ENCODE measurements at places on chromosomes 7 and 10.

DNA sequence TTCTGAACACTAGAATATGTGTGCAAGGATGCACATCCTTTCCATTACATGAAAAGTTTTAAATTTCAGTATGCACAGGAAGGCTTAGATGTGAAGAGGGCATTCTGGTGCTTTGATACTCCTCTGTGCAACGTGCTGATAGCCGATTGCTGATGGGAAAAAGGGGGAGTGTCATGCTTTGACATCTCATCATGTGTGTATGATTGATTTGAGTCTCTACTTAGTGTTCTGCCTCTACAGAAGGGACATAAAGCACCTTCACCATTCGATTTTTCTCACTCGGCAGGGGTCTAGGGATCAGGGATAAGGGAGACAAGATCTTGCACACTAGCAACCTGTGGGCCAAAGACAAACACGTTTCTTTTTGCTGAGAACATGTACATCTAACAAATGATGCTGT is 114.7 kb upstream of the RSU1 start:
- no peak for DNase-seq

GRCh38 chr7:157224627-157225026 is 85.9 kb downstream of the UBE3C start:
- DNase-seq: peak; percentile 11

DNA sequence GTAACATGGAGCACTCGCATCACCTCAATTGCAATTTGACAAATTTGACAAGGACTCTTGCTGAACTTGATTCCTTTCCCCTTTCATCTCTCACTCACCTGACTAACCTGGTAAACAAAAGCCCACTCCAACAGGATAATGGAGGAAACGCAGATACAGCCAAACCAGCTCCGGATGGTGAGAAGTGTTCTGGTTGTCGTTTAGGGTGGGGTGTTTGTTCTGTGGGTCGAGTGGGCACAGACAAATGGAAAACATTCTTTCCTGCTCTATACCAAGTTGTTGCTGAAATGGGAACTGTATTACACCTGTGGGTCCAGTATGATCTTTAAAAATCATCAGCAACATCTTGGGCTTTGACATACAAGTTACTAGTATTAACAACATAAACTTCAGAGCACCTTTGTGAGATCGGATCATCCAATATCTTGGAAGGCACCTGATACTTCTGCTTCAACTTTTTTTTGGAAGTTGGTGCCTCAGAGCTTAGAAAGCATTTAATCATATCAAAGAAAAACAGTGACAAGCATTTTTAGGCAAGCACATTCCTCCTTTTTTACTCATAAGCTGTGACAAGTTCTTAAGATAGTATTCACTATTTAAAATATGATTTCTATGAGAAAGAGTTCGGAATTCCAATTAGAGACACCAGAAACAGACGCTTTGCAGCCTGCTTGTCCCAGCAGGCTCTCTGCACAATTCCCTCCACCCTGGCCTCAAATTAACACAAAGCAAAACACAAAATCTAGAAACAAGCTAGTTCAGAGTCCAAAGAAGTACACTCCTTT is 58.1 kb downstream of the CCDC186 start:
- no peak for DNase-seq

- no peak for DNase-seq
These were observed 672 bp downstream of the GTPBP4 start for GRCh38 chr10:988667-989545.

DNA sequence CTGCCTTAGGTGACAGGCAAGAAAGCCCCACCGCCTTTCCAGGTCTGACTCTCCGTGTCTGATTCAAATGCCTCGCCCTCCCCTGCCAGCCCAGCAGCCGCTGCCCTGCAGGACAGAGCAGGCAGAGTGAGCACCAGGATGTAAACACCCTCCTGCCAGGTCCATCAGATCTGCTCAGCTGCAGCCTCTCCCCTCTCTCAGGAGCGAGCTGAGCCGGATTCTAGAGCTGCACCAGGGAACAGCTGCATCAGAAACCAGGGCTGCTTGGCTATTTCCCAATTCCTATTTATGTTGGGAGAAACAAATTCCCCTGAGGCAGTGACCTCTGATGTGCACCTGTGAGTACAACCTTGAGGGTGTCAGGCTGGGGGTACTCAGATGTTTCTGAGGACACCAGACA is 121.5 kb upstream of the ZMIZ1 start:
- no peak for DNase-seq

GRCh38 chr10:70319824-70320223 is 36.0 kb upstream of the NPFFR1 start:
- no peak for DNase-seq

DNA sequence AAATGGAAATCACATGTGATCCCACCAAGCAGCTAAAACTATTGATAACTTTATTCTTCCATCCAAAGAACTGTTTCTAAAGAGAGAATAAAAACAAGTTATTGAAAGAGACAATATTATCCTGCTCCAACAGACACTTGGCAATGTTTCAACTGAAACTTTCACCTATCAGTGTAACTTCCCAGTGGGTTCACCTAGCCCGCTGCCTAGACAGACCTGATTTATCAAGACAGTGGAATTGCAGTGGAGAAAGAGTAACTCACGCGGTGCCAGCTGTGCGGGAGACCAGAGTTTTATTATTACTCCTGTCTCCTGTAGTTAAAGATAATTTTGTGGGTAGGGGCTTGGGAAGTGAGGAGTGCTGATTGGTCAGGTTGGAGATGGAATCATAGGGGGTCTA is 199.8 kb downstream of the AHR start:
- no peak for DNase-seq

- DNase-seq: no peak
These were observed 161.9 kb downstream of the BMPER start for GRCh38 chr7:34067005-34067778.

DNA sequence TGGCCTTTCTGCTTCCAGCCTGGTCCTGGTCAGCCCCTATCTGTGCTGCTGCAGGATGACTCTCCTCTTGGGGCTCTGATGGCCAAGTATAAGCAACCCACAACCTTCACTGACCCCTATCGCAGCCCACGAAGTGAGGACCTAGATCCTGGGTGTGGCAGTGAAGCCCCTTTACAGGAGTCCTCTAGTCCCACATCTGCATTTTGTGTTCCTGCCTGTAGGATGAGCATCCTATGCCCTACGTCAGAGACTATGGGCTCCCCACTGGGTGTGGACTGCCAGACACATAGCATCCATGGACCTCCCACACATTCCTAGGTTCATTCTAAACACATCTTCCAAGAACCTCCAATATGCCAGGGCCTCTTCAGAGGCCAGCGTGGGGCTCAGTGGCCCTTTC is 29.0 kb downstream of the ARHGAP22 start:
- DNase-seq: no peak

- DNase-seq: peak; percentile 67
These were observed 170.4 kb downstream of the SNX13 start for GRCh38 chr7:17769918-17770317.

GRCh38 chr7:1644341-1645070 is 25.6 kb upstream of the ELFN1 start:
- no peak for DNase-seq

DNA sequence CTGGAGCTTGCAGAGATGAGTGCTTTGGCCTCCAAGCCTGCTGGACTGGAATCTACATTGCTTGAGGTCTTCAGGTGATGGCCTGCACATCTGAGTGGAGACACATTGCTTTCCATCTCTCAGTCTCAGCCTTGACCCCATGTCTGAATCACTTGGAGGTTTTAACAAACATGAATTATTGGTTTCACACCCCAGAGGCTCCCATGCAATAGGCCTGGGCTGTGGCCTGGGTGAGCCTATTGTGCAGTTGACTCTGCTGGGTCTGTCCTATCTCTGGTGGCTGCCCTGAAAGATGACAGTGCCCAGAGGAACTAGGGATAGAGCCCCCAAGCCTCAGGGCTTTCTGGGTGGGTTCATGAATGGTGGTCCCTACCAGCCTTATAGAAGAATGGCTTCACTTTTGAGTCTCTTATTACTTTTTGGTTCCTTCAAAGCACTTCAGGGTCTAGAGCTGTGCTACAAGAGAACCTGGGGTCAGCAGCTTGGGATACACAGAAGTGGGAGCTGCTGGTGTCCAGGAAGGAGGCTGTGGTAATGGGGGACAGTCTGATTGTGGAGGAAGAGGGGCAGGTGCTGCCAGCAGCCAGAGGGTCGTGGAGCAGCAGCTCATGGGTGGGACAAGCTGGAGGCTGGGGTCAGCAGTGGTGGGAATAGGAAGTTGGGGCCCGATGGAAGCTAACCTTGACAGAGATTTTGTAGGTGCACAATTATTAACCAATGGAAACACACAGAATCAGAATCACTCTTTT is 5.5 kb downstream of the RAMP3 start:
- no peak for DNase-seq

DNA sequence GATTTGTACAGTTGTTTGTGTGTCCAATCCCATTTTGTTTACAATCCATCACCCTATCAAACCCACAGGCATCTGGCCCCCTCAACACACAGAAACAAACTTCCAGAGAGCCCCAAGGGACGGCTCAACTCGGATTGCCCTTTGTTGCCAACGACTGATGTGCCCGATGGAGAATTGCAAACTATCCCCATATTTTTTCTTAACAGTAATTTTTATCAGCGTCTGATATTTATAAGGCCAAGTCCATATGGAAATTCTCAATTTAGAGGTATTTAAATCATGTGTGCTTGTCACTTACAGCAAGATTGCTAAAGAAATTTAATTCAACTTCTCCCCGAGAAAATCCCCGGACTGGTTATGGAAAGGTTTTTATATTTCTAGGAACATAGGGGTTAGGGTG is 113.9 kb upstream of the NPS start:
- DNase-seq: no peak

- no peak for DNase-seq
These were observed 266.1 kb downstream of the MTERF1 start for GRCh38 chr7:91614431-91614830.

DNA sequence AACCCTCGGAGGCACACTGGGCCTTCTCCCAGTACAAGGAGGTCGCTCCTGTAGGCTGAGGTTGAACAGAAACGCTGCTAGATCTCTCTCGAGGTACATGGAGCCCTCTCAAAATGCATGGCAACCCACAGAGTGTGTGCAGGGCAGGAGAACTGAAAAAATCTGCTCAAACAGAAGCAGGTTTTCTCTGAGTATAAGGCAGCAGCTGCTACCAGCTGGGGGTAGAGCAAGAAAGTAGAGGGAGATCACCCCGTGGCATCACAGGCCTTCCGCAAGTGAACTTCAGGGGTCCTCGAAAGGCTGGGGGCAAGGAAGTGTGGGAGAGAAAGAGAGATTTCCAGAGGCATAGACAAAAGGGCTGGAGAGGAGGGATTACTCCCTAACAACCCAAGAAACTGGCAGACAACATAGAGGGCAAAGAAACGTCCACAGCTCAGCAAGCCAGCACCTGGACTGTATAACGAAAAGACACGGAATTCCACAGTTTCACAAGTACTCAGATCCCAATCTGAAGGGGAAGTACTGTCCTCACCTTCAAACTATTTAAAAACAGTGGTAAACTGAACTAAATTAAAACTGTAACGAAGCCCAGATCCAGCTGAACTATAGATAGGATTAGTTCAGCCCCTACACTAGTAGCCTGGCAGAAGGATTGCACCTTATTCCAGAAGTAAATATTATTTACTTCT is 299.2 kb downstream of the IPMK start:
- no peak for DNase-seq

DNA sequence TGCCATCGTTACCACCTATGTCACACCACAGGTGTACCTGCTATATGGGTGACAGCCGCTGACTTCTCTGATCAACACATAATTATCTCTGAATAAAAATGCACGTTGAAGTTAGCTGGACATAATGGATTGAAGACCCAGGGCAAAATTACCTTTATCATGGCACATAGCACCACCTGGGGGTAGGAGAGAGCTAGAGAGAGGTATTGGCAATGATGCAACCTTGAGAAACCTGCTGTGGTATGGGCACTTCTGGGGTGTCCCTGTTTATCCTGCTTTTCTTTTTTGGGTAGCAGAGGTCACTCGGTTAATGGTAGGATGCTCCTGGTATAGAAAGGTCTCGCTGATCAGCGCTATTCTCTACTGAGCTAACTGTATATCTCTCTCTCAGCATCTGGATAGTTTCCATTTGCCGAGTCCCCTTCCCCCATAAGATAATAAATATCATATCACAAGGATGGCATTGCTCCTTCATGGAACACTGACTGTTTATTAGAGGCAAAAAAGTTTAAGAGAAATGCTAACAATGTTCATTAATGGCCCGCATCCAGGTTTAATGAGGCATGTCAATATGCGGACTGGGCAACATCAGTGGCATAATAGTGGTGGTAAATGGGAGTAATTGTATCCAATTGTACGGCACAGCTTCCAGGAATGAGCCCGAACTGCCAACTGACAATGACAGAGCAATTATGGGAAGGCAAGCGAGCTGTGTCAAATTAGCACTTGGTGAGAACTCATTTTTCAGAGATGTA is 323.1 kb downstream of the TFEC start:
- DNase-seq: no peak

DNA sequence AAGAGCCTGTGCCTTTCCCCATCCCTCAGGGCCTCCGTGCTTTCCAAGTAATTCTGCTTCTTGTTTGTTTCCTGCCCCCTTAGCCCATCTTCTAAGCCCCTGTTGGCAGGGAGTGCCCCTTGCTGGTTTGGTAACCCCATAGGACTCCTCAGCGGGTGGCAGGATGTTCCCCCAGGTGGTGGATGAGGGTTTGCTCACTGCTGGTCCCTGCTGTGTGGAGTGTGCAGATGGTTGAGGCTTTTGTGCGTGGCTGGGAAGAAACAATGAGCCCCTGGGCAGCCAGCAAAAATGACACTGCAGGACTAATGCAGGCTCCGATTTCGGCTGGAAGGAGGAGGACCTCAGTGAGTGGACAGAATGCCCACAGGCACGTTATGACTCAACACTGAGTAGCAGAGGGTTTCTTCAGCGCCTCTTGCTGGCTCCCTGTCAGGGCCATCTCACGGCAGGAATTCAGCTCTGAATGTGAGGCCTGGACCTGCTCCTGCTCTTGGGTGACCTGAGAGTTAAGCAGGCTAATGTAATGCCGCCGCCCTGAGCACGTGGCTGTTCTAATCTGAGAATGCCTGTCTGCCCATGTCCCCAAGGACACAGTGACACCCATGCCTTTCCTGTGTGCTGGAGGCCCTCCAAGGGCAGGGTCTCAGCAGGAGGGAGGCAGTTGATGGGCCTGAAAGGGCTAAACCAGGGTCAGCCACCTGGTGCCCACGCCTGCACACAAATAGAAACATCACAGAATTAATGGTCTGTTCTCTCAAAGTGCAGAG is 16.6 kb downstream of the BAG3 start:
- no peak for DNase-seq

GRCh38 chr7:90629297-90629918 is 33.3 kb downstream of the CDK14 start:
- no peak for DNase-seq

- no peak for DNase-seq
These were observed 3.6 kb downstream of the MICU1 start for GRCh38 chr10:72622271-72622670.

GRCh38 chr10:101189461-101190401 is 39.5 kb downstream of the LBX1 start:
- no peak for DNase-seq

- DNase-seq: no peak
These were observed 53.3 kb downstream of the GALNT11 start for GRCh38 chr7:152078786-152079185.
